ENCODE measurements at places on chromosomes 3 and 15.

DNA sequence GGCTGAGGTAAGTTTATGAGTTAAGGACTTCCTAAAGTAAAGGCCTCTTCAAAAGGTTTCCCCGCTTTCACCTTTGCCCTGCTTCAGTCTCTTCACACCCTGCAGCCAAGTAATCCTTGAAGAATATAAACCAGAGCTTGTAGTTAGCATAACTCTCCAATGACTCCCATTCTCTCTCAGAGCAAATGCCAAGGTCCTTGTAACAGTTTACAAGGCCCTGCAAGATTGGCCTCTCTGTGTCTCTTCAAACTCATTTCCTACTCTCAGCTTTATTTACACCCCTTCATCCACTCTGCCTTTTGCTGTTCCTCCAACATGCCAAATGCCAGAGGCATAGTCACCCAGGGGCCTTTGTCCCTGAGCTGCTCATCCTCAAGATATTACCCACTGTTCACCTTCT, 60.5 kb upstream of the MME start:
- no peak overlapping the region for H3K4me3 ChIP-seq
- H3K27me3 ChIP-seq: no peaks in the 10 kb centered on the region
- no peak for DNase-seq
- no peak overlapping the region for H3K27ac ChIP-seq

DNA sequence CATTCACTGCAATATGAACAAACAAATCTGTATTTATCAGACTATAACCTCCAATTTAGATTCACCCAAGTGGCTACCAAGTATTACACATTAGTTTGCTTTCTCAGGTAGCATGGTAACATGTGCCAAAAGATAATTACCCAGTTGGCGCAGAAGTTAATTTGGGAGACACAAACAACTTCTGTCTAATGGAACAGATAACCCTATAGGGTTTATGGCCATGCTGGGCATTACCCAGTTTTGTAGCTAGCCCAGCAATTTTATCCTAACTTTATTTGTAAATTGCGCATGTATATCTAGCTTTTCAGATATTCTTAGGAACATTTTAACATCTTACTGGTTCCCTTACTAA, 780 bp downstream of the RPL22L1 start:
- H3K27ac ChIP-seq: peak overlapping the region; percentile 68
- H3K4me1 ChIP-seq: peaks cover 25% of the 10 kb centered on the region
- no peaks in the 10 kb centered on the region for H3K27me3 ChIP-seq
- H3K4me3 ChIP-seq: peak overlapping the region; percentile 84
- DNase-seq: no peak
- H3K36me3 ChIP-seq: peaks cover 32% of the 10 kb centered on the region

DNA sequence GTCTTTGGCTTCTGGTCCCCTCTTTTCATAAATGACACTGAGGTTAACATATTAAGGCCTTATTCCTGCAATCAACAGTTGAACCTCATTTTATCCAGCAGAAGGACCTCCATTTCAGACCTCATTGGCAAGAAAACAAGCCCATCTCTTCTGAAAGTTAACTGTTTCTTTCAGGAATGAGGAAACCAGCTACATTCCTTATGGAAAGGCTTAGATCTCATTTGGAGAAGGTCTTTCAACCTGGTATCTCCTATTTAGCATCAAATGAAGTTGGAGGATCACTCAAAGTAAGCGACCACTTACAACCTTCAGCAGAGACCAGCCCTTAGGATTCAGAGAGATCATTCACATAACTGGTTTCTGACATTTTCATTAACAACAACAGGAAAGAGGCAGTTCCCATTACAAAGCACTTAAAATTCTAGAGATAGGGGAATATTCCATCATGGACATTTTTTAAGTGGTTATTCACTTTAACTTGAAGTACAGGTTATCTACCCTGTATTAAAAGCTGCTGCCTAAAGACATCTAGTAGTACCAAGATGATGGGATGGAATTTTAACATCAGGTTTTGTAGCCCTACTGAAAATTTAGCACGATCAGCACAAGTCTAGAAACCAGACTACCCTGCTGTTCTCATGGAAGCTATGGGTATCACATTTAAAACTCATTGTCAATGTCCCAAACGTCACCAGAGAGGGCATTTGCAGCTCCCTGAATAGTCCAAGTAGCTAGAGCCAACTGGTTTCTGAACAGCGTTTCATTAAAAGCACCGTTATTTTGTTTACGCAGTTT, 30.4 kb downstream of the TFRC start:
- no peaks in the 10 kb centered on the region for H3K4me1 ChIP-seq
- H3K4me3 ChIP-seq: no peak overlapping the region
- DNase-seq: no peak
- no peak overlapping the region for H3K27ac ChIP-seq

GRCh38 chr15:62983956-62984355, 58.6 kb upstream of the TPM1 start:
- H3K27me3 ChIP-seq: peaks cover 5% of the 10 kb centered on the region
- no peak overlapping the region for H3K4me3 ChIP-seq
- H3K4me1 ChIP-seq: no peaks in the 10 kb centered on the region
- no peaks in the 10 kb centered on the region for H3K36me3 ChIP-seq
- DNase-seq: no peak
- no peak overlapping the region for H3K27ac ChIP-seq

- no peak for DNase-seq
- no peaks in the 10 kb centered on the region for H3K4me1 ChIP-seq
- H3K36me3 ChIP-seq: no peaks in the 10 kb centered on the region
- no peak overlapping the region for H3K4me3 ChIP-seq
- no peak overlapping the region for H3K27ac ChIP-seq
- H3K27me3 ChIP-seq: no peaks in the 10 kb centered on the region
Observed at GRCh38 chr3:53665608-53666425, 171.4 kb downstream of the CACNA1D start.

- no peaks in the 10 kb centered on the region for H3K36me3 ChIP-seq
- H3K27ac ChIP-seq: no peak overlapping the region
- H3K4me3 ChIP-seq: no peak overlapping the region
- no peaks in the 10 kb centered on the region for H3K27me3 ChIP-seq
Observed at GRCh38 chr15:68227643-68228142, 1.8 kb downstream of the CLN6 start.

All from CD4-positive, alpha-beta T cell (primary cell).